ENCODE measurements at places on chromosomes 5 and 9. TPM values are rescaled to one million over a fixed set of nuclear protein-coding genes. Genes with fewer than 3 reads are reported as not detected.

- no peak for DNase-seq
Measured at GRCh38 chr5:44546286-44546685, 157.1 kb upstream of the FGF10 start.

DNA sequence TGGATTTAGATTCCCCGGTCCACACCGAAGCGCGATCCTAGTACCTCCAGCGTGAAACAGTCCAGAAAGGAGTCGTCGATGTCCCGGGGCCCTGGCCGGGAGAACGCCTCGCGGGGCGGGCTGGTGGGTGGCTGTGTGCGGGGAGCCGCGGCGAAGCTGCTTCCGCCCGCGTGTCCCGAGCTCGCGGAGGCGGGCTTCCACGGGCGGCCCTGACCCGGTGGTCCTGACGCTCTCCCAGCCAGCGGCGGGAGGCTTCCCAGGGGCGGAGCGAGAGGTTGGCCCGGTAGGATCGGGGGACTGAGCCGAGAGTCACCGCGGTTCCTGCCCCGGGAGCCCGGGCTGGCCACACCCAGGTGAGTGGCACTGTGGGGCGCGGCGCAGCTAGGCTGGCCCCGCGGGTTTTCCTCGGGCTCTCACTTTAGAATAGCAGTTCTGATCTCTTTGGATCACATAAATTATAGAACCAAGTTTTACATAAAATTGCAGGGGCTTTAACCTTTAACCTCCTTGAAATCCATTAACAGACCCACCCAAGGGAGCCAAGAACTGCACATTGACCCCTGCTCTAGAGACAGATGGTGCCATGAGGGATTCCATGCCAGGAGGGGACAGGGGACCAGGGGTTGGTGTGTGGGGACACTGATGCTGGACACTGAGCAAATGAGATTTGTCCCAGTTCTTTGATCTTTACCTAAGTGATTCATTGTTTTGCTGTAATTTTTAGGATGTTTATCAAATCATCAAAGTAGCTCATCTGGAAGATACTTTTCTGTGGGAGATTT lies 29.2 kb upstream of the IL31RA start:
- peak; percentile 18 for DNase-seq

DNA sequence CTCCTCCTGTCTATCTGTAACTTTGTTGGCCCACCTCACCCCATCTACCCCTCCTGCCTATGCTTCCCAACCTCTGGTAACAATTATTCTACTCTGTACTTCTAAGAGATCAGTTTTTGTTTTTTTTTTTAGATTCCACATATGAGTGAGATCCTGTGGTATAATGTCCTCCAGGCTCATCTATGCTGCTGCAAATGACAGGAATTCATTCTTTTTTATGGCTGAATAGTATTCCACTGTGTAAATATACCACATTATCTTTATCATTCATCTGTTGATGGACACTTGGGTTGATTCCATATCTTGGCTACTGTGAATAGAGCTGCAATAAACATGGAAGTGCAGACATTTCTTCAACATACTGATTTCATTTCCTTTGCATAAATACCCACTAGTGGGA lies 8.0 kb upstream of the NPR2 start:
- no peak for DNase-seq

GRCh38 chr5:96427824-96428223 lies 5.2 kb downstream of the PCSK1 start:
- DNase-seq = no peak

DNA sequence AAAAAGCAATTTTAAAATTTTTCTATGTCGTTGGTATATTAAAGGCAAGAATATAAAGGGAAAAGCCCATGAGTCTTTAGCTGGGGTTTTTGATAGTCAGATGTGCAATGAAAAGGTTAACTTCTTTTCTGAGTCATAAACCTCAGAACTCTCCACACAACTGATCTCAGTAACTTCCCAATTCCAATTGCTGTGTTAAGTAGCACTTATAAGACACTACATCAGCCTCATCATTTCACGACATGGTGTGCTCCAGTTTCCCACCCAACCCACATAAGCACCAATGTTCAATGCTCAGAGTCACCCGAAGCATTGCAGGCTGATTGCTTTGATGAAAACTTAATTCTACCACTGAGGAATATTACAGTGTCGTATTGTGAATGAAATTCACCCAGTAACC lies 155.8 kb downstream of the TSSK1B start:
- peak; percentile 50 for DNase-seq

GRCh38 chr5:131671994-131672655 lies 37.1 kb upstream of the RAPGEF6 start:
- DNase-seq = no peak

GRCh38 chr5:54415896-54416601 lies 39.5 kb upstream of the HSPB3 start:
- DNase-seq = no peak

DNA sequence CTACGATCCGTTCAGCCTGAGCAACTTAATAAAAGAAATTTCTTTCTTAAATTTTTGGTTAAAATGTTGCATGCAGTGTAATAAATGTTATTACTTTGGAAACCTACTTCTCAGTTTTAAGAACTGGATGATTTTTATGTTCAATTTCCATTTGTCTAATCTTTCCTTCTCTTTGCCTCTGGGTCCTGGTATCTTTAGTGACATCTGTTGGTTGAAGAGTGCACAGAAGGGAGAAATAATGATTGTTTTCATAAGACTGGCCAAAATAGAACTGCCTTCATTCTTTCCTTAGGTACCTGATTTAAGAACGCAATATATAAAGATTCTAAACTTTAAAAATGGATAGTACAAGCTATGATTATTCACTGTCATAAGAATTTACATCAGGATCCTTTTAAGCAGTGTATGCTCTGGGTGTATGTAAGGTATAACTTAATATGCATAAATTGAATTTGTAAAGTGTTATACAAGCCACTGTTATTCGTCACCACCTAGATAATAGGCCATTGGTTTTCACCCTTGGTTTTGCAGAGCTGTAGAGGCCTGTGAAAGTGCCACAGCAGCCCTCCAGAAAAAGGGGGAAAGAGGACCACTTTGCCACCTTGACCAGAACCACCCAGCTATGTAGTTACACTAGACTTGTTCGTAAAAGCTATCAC lies 82.8 kb upstream of the TLX3 start:
- DNase-seq = no peak

GRCh38 chr5:171852255-171852681 lies 66.7 kb downstream of the SMIM23 start:
- no peak for DNase-seq

DNA sequence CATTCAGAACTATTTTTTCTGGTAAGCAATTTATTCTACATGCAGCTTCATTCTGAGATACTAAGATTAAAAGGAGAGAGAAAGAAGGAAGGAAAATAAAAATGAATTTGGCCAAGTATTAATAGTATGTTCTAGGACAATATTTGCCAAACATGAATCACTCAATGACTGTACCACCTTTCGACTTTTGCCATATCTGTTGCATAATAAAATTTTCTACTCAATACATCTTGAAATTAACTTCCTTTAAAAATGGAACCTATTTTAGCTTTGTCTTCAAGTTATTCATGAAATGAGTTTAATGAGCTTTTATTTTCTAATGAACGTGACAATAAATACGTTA lies 111.8 kb downstream of the MARCHF3 start:
- DNase-seq = no peak

DNA sequence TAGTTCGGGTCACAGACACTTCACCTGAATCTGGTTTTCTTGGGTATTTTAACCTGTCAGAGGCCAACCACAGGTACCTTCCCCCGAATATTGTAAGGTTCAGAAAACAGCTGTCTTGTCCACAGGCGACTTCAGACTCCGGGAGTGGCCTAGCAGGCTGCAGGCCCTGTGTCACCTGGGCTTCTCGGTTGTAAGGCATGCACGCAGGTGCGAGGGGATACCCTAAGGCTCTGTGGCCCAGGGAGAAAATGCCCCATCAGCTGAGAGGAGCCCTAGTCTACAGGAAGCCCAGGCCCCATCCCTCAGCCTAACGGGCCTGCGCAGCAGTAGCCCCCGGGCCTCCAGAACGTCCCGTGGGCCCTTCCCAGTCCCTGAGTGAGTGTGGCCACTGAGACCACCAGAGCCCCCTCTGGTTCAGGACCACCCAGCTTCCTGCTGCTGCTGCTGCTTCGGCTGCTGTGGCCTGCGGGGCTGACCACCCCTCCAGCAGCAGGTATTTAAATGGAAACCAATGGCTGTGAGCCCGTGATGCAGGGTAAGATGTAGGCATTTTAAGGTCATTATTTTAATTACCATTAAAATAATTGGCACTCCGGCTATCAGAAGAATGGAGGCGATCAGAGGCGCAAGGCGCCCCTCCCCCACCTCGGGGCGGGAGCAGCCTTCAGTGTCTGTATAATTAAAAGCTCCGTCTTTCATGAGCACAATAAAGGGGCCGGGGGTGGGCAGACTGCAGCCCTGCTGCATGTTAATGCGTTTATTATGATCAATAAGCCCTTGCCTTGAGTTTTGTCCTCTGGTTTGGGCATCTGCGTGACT lies 65.4 kb downstream of the PSMB7 start:
- no peak for DNase-seq

DNA sequence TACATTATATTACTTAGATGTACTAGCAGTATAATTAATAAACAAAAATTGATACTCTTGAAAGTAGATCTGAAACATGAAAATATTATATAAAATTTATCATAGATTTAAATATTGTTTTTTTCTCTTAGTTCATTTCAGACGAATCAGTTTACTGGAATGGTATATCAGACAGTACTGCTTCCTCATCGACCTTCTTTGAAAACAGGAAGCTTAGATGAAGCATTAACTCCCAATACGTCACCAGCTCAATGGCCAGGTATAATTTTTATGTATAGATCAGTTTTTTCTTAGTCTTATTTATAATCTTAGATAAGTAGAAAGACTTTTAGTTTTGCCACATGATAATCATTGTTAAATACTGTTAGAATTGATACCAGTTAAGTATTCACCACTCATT lies 106.3 kb downstream of the DMXL1 start:
- DNase-seq = no peak

DNA sequence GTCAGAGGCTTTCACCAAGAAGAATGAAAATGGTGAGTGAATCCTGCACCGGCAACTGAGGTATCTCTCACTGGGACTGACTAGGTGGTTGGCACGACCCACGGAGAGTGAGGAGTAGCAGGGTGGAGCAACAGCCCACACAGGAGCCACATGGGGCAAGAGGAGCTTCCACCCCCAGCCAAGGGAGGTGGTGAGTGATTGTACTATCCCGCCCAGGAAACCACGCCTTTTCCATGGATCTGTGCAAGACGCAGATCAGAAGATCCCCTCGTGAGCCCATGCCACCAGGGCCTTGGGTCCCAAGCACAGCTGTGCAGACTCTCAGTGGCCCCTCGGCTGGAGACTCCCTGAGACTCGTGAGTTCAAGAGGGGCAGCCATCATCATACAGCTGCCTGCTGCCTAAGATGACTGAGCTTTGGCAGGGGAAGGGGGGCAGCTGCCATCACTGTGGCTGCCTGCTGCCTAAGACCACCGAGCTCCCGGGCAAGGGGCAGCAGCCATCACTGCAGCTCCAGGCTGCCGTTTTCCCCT lies 229.5 kb downstream of the AP3B1 start:
- no peak for DNase-seq

DNA sequence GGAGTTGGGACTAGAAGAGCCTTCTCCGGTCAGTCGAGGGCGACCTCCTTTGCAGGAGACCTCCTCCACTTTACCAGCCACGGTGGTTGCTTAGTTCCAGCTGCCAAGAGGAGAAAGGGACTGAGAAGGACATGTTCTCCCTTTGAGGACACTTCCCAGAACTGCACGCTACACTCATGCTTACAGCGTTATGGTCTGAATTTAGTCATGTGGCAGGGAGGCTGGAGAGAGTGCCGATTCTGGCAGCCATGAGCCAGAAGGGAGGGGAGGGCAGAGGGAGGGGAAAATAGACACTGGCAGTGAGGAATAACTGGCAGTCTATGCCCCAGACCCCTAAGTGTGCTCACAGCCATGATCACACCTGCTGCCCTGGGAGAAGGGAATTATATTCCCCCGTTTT lies 47.8 kb downstream of the TSPAN17 start:
- no peak for DNase-seq

DNA sequence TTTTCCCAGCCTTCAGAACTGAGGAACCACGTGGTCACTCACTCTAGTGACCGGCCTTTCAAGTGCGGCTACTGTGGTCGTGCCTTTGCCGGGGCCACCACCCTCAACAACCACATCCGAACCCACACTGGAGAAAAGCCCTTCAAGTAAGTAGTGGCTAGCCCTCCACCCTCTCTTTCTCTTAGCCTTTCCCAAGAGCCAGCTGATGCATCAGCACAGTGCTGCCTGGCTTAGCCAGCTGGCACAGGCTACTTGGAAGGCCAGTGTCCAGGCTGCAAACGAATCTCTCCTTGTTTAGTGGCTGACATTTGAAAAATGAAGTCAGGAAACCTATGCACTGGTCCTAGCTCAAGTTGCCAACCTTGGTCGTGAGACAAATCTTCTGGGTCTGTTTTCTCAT lies 91.1 kb downstream of the PRDM6 start:
- no peak for DNase-seq

DNA sequence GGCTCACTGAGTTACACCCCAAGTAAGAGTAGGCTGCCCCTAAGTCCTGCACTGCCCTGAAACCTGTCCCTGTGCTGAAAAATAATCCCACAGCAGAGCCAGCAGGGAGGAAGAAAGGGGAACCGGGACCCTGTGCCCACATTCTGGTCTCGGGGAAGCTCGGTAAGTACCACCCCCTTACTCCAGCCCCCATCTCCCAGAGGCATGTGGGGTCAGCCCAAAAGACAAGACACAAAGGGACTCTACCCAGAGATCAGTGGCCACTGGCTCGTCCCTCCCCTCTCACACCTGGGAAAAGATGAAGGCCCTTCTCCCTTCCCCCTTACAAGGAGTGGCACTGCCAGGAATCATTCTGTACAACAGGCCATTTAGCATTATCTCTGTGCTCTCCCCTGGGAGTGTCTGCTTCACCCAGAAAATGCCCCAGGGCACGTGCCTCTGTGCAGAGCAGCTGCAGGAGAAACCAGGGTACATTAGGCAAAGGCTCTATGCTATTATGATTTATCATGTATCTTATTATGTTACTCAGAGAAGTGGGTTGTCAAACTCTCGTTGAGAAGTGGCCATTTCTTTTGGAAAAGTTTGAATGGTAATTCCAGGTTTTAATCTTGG lies 71.3 kb downstream of the NDFIP1 start:
- no peak for DNase-seq

- no peak for DNase-seq
Measured at GRCh38 chr9:99241106-99241505, 19.0 kb downstream of the SEC61B start.

CCNJL gene
- not detected for total RNA-seq

ZNF608 gene
- total RNA-seq = not detected

SOX30 gene
- 0.65 TPM for total RNA-seq

ABHD17B gene
- total RNA-seq = 11.4 TPM

ANXA2R gene
- total RNA-seq = 3.8 TPM

C9orf50 gene
- total RNA-seq = not detected

CCDC112 gene
- total RNA-seq = 1.7 TPM

SLC46A2 gene
- total RNA-seq = not detected
